Naive thymus-derived CD4-positive, alpha-beta T cell (primary cell): ENCODE measurements at places on chromosomes 7 and 10.

- DNase-seq: no peak
Observed at GRCh38 chr7:101725921-101726320, 91.5 kb upstream of the CUX1 start.

- no peak for DNase-seq
Observed at GRCh38 chr10:104032144-104032775, 53.4 kb downstream of the COL17A1 start.

- DNase-seq: no peak
Observed at GRCh38 chr10:35600193-35600592, 4.9 kb upstream of the GJD4 start.

- no peak for DNase-seq
Observed at GRCh38 chr7:100895956-100896731, 456 bp upstream of the ACHE start.

DNA sequence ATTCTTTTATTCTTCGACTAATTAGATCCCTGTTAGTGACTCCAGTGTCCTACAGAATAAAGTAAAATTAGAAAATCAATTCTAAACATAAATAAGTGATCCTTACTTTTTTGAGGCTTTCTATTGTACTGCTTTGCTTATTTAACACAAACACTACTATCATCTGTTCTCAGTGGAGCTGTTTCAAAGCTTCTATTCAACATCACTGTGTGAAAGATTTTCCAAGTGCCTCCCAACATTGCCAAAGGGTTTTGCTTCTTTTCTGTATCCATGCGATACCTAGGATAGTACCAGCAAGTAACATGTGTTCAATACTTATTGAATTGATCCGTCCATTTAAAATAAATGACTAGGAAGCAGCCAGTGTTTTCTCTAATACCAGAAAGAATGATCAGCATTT, 125.7 kb downstream of the ARHGAP21 start:
- no peak for DNase-seq

DNA sequence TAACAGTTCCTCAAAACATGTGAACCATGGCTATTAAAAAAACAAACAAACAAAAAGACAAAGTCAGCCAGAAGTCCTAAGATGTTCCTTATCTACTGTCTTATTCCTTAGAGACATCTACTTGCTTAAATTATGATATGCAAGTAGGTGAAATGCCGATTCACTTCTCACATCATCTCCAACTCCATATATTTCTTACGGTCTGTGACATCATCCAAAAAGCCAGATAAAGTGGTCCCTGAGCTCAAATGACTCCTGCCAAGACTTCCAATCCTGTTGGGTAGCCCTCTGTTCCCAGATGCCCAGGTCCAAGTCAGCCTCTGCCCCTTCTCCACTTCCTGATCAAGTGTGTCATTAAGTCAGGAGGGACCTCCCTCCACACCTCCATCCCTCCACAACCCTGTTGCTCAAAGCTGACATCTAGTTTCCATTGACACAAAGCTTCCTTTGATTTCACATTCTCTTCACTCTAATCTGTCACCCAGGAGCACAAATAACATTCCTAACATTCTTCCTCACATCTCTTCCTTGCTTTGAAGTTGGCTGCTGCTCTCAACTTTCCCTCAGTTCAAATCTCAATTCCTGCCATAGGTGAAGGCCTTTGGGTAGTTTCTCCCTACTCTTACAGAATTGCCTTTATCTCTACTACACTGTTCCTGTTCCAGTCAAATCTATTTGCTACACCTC, 56.1 kb upstream of the PDLIM1 start:
- no peak for DNase-seq

- no peak for DNase-seq
Observed at GRCh38 chr7:157526005-157526912, 189.5 kb downstream of the DNAJB6 start.

GRCh38 chr7:67843615-67844014, 847.0 kb downstream of the TYW1 start:
- DNase-seq: no peak

GRCh38 chr10:78903341-78903940, 165.3 kb upstream of the ZMIZ1 start:
- no peak for DNase-seq
